ENCODE measurements at places on chromosomes 4 and X.

DNA sequence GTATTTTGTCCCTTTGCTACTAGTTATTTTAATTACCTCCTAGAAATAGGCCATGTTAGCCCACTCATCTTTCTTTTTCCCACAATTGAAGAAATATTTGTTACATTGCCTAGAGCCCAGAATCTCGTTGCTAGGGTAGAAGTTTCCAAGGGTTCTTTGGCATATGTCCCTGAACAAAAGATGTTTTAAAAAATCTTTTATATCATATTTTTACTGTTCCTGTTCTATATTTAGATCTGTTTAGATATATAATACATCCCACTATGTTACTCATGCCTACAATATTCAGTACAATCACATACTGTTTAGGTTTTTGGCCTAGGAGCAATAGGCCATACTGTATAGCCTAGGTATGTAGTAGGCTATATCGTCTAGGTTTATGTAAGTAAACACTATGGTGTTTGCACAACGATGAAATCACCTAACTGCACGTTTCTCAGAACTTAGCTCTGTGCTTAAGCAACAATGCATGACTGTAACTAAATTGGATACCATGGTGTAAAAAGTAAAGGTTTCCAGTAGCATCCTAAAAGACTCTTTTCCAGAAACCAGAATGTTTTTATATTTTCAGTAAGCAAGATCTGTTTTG lies 236.0 kb upstream of the SLIT2 start:
- H3K4me1 ChIP-seq: peaks cover 3% of the 10 kb centered on the region
- no peaks in the 10 kb centered on the region for H3K36me3 ChIP-seq
- DNase-seq: no peak
- H3K27me3 ChIP-seq: no peaks in the 10 kb centered on the region
- H3K4me3 ChIP-seq: no peak overlapping the region

GRCh38 chr4:95232358-95233156 lies 316.2 kb downstream of the UNC5C start:
- no peak overlapping the region for H3K4me3 ChIP-seq
- H3K27ac ChIP-seq: no peak overlapping the region

- no peaks in the 10 kb centered on the region for H3K4me1 ChIP-seq
- H3K27ac ChIP-seq: no peak overlapping the region
These were observed 110.8 kb downstream of the GPAT3 start for GRCh38 chr4:83646538-83647239.

- DNase-seq: no peak
- peaks cover 15% of the 10 kb centered on the region for H3K27me3 ChIP-seq
- H3K4me3 ChIP-seq: peak overlapping the region; percentile 58
These were observed 10.6 kb upstream of the BCOR start for GRCh38 chrX:40108162-40108958.

GRCh38 chr4:59583845-59584568 lies 1616.1 kb upstream of the ADGRL3 start:
- no peaks in the 10 kb centered on the region for H3K27me3 ChIP-seq
- no peaks in the 10 kb centered on the region for H3K4me1 ChIP-seq
- H3K36me3 ChIP-seq: no peaks in the 10 kb centered on the region

DNA sequence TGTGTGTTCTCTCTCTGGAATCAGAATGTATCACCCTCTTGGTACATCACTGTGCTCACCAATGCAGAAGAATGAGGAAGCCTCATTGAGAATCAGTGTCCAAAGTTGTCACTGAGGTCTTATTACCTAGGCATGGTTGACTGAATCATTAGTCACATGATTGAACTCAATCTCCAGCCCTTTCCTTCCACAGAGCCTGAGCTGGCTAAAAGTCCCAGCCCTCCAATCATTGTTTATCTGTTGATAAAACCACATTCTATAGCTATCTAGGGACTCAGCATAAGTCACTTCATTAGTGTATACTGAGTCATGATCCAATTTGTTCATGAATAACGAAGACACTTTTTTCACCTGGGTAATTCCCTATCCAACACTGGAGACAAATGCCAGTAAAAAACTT lies 396.8 kb downstream of the TRAM1L1 start:
- no peaks in the 10 kb centered on the region for H3K36me3 ChIP-seq
- H3K4me1 ChIP-seq: no peaks in the 10 kb centered on the region
- H3K4me3 ChIP-seq: no peak overlapping the region
- no peaks in the 10 kb centered on the region for H3K27me3 ChIP-seq

GRCh38 chr4:40227284-40227683 lies 30.5 kb downstream of the RHOH start:
- H3K4me3 ChIP-seq: no peak overlapping the region
- DNase-seq: no peak
- no peaks in the 10 kb centered on the region for H3K27me3 ChIP-seq

- no peaks in the 10 kb centered on the region for H3K27me3 ChIP-seq
- no peak for DNase-seq
- no peak overlapping the region for H3K27ac ChIP-seq
- no peaks in the 10 kb centered on the region for H3K4me1 ChIP-seq
These were observed 274.2 kb upstream of the AGTR2 start for GRCh38 chrX:115896362-115896761.

DNA sequence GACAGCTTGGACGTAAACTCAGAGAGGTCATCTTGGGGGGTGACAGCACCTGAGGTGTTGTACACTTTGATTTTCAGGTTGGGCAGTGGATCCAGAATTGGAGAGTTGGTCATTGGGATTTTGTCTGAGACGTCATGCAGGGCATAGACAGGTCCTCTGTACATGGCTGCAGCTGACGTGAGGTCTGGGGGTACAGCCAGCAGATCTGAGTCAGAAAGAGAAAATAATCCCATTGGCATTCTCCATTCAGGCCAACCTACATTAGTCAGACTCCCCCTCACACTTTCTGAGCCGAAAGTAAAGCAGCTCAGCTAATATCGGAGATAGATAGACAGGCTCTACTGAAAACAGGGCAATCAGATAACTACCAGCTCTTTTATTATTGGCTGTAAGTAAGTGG lies 329.7 kb downstream of the UNC5C start:
- H3K27ac ChIP-seq: no peak overlapping the region
- no peak overlapping the region for H3K4me3 ChIP-seq
- DNase-seq: no peak
- no peaks in the 10 kb centered on the region for H3K27me3 ChIP-seq
- H3K4me1 ChIP-seq: no peaks in the 10 kb centered on the region

GRCh38 chr4:86994686-86995085 lies 59.9 kb downstream of the AFF1 start:
- H3K4me3 ChIP-seq: no peak overlapping the region
- H3K27me3 ChIP-seq: no peaks in the 10 kb centered on the region
- H3K27ac ChIP-seq: no peak overlapping the region
- H3K4me1 ChIP-seq: no peaks in the 10 kb centered on the region
- DNase-seq: no peak

DNA sequence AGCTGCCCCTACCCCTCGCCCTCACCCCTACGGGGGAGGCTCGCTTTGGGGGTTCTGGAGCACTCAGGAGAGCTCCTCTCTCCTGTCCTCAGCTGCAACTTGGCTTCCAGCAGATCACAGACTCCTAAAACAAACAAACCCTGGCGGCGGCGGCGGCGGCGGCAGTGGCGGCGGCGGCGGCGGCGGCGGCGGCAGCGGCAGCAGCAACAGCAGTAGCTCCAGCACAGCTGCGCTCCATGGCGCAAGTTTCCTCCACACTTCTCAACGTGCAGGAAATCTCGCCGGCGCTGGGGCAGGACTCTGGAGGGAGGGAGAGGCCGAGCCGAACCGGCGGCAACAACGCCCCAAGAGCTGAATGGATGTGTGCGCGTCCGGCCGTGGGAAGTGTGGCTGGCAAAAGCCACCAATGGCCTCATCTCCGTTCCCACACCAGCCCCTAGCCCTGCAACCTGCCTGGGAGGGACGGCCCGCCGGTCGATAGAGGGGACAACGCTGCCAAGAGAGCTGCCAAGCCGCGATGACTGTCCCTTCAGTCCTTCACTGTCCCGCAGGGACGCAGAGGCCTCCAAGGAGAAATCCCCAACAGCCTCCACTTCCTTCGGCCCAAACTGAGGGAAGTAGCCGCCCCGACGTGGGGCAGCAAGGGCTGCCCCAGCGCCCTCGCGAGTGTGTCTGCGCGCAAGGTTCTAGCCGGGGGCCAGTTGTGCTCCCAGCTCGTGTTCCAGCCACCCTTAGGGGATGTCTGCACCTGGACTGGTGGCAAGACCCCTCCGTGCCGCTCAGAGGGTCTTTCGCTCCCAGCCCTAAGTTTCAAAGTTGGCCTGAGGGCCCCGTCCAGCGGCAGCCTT lies 775 bp downstream of the SHROOM4 start:
- peaks cover 37% of the 10 kb centered on the region for H3K27me3 ChIP-seq
- peak; percentile 39 for DNase-seq
- no peaks in the 10 kb centered on the region for H3K4me1 ChIP-seq
- H3K27ac ChIP-seq: no peak overlapping the region
- H3K36me3 ChIP-seq: no peaks in the 10 kb centered on the region

DNA sequence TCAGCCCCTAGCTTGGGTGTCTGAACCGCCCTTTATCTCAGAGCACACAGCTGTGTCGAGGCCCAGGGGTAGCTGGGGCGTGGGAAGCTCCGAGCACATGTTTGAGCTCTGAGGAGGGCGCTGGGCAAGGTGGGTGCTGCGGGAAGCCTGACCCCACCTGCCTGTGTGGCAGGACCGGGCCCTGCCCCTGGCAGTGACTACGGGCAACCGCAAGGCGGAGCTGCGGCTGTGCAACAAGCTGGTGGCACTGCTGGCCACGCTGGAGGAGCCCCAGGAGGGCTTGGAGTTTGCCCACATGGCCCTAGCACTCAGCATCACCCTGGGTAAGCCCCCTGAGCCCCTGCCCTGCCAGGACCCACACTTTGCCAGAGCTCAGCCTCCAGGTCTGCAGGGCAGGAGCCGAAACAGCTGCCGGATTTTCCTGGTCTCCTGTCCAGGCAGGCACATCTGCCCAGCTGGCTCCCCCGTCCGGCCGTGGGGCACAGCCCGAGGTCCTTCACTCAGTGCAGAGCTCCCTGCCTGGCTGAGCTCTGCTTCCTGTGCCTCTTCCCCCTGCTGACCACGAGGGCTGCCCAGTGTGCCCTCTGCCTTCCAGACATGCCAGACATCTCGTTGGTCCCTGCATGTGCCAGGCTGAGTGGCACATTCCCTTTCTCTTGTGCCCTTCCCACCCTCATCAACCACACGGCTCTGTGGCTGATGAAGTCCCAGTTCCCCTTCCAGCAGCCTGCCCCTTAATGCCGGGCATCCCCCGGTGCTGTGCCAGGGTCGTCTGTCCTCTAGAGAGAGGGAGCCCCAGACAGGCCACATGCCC lies 33.2 kb upstream of the HTRA3 start:
- H3K27me3 ChIP-seq: no peaks in the 10 kb centered on the region
- no peaks in the 10 kb centered on the region for H3K4me1 ChIP-seq
- H3K4me3 ChIP-seq: no peak overlapping the region

GRCh38 chrX:15465896-15466651 lies 27.1 kb downstream of the PIR start:
- no peaks in the 10 kb centered on the region for H3K27me3 ChIP-seq
- H3K36me3 ChIP-seq: no peaks in the 10 kb centered on the region
- H3K27ac ChIP-seq: peak overlapping the region; percentile 22
- DNase-seq: no peak
- H3K4me1 ChIP-seq: no peaks in the 10 kb centered on the region

DNA sequence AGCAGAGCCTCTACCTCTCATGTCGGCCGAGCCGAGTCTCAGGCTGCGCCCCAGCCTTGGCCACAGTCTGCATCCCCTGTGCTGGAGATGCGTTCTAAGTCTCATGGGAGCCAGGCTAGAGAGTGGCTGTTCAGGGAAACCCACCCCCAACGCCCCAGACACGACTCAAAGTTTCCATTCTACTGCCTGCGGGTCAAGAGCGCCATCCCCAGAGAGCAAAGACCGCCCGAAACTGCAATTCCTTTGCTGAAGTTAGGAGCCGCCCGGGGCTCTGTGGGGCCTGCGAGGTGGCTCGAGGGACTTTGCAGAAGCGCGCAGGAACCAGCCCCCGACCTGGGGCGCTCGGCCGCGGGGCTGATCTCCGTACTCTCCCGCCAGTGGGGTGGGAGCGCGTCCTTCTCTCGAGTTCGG lies 10.0 kb upstream of the ELF4 start:
- H3K27ac ChIP-seq: no peak overlapping the region
- peaks cover 5% of the 10 kb centered on the region for H3K36me3 ChIP-seq
- H3K4me1 ChIP-seq: peaks cover 9% of the 10 kb centered on the region
- peak overlapping the region; percentile 57 for H3K4me3 ChIP-seq
- H3K27me3 ChIP-seq: no peaks in the 10 kb centered on the region
- DNase-seq: no peak

DNA sequence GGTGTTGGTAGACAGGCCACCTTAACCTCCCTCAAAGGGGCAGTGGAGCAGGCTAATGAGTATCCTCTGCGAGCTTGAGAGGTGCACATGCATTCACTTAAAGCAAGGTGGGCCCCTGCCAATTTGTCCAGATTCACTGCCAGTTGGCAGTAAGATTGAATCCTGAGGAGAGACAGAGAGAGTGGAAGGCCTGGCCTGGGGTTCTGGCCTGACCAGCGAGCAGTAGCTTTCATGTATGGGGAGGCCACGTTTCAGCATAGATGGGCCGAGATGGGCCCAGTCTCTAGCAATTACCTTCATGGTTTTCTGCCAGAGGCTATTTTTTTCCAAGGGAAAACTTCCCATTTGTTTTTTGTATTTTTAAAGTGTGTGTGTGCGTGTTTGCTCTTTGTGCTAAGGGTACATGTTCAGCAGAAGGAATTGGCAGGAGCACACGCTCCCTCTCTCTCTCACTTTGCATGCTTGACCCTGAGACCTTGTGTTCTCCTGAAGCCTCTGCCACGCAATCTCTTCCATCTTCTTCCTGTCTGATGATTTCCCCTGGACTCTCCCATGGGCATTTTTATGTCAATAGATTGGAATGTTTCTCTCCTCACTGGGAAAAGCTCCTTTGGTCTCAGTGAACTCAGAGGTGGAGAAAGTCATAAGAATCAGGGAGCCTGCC lies 215.8 kb upstream of the SFRP2 start:
- H3K36me3 ChIP-seq: no peaks in the 10 kb centered on the region
- H3K27me3 ChIP-seq: no peaks in the 10 kb centered on the region
- no peaks in the 10 kb centered on the region for H3K4me1 ChIP-seq
- H3K4me3 ChIP-seq: no peak overlapping the region

GRCh38 chr4:105170711-105171110 lies 24.0 kb downstream of the TET2 start:
- no peak for DNase-seq
- H3K27me3 ChIP-seq: no peaks in the 10 kb centered on the region
- no peak overlapping the region for H3K4me3 ChIP-seq
- H3K36me3 ChIP-seq: peaks cover 22% of the 10 kb centered on the region
- no peak overlapping the region for H3K27ac ChIP-seq
- H3K4me1 ChIP-seq: no peaks in the 10 kb centered on the region

DNA sequence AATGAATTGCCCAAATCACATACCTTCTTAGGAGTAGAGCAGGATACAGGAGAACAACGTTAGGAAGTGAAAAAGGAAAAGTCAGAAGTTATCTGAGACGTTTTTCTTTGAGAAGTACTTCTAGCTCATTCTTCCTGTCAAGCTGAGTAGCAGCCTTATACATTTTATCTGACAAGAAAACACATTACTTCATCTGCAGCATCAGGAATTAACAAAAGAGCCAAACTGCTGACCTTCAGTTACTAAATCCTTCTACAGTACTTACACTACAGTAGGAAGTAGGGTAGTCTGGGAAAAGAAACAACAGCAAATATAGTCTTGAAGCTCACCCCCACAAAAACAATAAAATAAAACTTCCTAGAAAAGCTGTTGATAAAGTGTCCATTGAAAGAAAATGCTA lies 57.0 kb downstream of the ATP11C start:
- no peaks in the 10 kb centered on the region for H3K36me3 ChIP-seq
- DNase-seq: no peak
- H3K27me3 ChIP-seq: no peaks in the 10 kb centered on the region
- peaks cover 10% of the 10 kb centered on the region for H3K4me1 ChIP-seq
